Stimulated activated CD8-positive, alpha-beta memory T cell treated with anti-CD3 and anti-CD28 coated beads, Interleukin-4, amount 100 ng/mL, for 4 hours (primary cell): ENCODE measurements at places on chromosomes 4 and X.
A peak's percentile ranks its signal among the peaks of the same experiment; 100 is the strongest.

DNA sequence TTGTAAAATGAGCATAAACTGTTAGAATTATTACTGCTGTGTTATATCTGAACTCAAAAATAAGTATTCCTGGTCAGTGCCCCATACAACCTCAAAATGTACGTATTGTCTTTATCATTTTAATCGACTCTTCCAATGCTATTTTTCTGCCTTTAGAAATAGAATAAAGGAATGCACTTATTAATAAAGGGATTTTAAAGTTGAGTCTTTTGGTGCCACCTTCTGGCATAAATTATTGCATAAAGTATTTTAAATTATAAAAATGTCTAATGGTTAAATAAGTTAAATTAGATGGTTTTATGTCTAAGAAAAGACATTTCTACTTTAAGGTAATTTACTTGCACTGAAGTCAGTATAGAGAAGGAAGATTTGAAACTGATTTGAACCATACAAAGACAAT lies 424.0 kb upstream of the NDST4 start:
- no peak for DNase-seq

- no peak for DNase-seq
Measured at GRCh38 chr4:183855323-183856190, 49.5 kb upstream of the STOX2 start.

DNA sequence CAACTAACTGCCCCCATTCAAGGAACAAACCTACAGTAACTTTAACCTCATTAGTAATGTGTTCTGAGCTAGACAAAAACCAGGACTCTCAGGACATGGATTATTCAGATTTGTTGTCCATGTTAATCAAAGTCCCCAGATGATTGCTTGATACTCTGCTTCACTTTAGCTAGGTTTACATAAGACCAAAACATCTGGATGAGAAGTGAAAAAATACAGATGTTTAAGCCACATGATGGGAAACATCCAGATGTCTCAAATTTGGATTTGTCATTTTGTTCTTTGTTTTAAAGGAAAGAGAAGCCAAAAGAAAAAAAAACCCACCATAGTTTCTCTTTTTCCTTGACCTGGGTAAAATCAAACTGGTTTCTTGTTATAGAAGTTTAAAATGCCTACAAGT lies 48.5 kb upstream of the NRK start:
- no peak for DNase-seq

- peak; percentile 55 for DNase-seq
Measured at GRCh38 chr4:113682730-113683537, 78.6 kb downstream of the CAMK2D start.

DNA sequence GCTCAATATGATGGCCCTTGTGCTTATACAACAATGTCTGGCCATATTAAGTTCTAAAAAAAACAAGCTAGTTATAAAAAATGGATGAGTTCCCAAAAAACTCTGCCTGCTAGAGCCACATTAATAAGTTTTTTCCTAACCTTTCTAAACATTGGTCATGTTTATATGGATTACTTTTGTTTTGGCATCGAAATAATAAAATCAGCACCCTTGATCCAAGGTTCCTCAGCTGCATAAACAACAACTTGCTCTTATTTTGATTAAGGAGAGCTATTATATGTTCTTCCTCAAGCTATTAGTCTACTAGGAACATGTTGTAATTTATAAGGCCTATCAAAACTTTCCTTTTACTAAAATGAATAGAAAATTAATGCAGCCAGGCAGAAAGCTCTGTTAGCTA lies 48.4 kb downstream of the UNC5C start:
- no peak for DNase-seq

- no peak for DNase-seq
Measured at GRCh38 chr4:104429150-104429741, 65.4 kb downstream of the CXXC4 start.

DNA sequence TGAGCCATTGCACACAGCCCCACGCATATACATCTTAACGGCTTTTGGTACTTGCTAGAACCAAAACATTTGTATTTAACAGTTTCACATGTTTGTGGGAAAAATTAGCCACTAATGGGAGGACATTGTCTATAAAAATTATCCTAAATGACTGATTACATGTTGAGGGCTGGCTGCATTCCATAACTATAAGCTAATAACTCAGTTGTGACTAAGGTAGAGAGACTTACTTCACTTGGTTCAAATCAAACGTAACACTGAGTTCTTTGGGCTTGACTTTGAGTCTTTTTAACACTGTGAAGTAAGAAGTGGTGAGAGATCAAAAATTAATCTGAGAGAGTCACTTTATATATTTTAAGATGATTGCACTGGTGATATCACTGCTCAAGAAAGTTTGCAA lies 47.9 kb upstream of the PGRMC2 start:
- DNase-seq, result no peak

GRCh38 chr4:173536808-173537429 lies 6.9 kb upstream of the HAND2 start:
- DNase-seq, result no peak

GRCh38 chr4:23768541-23768940 lies 121.3 kb downstream of the PPARGC1A start:
- DNase-seq, result no peak

GRCh38 chrX:72060921-72061490 lies 70.7 kb downstream of the RTL5 start:
- DNase-seq, result no peak

GRCh38 chrX:31280580-31280979 lies 208.7 kb upstream of the FTHL17 start:
- no peak for DNase-seq
